GM04504 (cell line): ENCODE measurements at places on chromosomes 6 and 20.

DNA sequence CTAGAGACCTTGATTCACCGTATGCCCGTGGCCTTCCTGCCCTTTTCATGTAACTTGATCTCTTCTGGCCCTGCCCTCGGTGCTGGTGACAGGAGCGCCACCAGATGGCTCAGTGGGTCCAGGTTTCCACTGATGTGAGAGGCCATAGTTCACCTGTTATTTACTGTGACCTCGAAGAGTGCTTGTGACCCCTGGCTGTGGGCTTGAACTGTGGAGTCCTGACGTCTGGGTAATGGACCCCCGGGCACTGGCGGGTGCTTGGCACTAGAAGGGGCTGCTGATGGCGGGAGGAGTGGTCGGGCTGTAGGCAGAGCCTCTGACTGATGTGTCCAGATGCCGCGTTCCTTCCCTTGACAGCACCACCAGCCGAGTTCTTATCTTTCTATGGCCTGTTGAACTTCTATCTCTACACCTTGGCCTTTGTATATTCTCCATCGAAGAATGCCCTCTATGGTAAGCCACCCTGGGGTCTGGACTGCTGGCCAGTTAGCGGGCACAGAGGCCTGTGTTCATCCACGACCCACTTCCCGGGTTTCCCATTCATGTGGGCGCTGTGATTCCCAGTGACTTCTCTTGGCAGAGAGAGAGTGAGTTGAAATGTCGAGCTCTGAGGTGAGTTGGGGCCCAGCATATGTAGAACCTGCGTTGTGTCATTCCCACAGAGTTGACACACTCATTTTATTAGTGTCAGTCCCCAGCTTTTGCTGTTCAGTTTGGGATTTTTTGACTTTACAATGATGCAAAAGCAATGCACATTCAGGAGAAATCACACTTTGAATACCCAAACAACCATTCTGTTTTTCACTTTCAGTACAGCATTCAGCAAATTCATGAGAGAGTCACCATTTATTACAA, 14.9 kb downstream of the DYNLT1 start:
- no peak for DNase-seq

GRCh38 chr6:142842418-142843261, 102.3 kb downstream of the HIVEP2 start:
- DNase-seq = no peak

GRCh38 chr20:62972845-62973745, 20.6 kb downstream of the SLC17A9 start:
- DNase-seq = no peak

GRCh38 chr6:14129575-14129974, 12.0 kb downstream of the CD83 start:
- DNase-seq = peak; percentile 24

DNA sequence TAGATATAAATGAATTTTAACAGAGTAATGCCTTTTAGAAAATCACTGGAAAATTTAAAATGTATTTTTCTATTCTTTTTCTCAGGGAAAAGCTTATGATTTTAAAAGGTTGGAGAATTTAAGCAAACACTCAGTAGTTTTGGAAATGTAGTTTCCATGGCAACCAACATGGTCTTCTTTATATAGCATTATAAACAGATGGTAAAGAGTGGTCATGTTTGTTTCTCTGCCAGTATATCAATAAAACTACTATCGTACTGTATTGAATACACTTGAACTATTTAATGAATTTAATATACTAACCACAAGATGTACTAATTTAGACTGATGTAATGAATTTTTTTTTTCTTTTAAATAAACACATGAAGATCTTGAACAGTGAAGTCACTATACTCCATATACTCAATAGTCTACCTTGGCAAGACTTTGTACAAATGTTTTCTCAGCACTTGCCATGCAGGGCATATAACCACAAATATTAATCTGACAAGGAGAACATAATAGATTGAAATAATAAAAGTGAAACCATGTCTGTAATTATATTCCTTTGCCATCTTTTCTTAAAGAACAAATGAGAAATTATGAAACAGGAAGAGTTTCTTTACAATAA, 105.5 kb downstream of the PDSS2 start:
- no peak for DNase-seq

DNA sequence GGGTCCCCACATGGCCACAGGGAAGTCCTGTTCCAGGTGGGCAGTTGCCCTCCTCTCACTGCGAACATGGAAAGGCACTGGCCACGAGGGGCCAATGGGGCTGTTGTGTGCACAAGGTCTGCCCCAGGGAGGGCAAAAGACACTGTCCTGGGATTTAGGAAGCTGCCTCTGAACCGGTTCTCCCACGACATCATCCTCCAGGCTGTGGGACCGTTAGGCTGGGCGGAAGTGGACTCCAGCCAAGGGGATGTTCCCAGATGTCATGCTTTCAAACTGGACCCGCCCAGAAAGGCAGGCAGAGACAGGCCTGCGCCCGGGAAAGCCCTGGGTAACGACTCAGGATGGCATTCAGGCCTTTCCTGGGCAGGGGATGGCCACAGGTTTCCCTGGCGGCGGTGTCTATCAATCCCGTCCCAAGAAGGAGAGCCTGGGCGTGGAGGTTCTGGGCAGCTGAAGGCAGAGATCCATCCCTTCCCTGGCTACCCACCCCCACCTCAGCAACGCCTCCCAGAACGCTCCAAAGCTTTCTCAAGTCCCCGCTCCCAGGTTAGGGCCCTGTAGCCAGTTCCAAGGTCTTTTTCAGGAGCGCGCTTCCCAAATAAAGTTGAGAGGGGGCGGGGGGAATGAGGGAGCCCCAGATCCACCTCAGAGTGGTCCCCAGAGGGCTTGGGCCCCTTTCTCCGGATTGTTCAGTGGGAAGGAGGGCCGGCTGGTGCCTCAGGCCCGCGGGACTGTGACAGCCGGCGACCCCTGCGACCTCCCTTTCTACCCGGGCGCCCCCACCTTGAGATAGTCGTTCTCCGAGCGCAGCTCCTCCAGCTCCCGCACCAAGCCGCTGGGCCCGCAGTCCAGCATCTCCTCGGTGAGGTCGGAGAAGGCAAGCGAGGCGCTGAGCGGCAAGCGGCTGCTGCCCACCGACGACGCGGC, 13.8 kb upstream of the TLDC2 start:
- peak; percentile 83 for DNase-seq
